Endodermal cell (in vitro differentiated cells): ENCODE measurements at places on chromosomes 5 and 9. TPM values are rescaled to one million over a fixed set of nuclear protein-coding genes. Genes with fewer than 3 reads are reported as not detected.
A peak's percentile ranks its signal among the peaks of the same experiment; 100 is the strongest.

- DNase-seq: peak; percentile 23
These were observed 14.5 kb downstream of the SURF6 start for GRCh38 chr9:133321411-133321935.

DNA sequence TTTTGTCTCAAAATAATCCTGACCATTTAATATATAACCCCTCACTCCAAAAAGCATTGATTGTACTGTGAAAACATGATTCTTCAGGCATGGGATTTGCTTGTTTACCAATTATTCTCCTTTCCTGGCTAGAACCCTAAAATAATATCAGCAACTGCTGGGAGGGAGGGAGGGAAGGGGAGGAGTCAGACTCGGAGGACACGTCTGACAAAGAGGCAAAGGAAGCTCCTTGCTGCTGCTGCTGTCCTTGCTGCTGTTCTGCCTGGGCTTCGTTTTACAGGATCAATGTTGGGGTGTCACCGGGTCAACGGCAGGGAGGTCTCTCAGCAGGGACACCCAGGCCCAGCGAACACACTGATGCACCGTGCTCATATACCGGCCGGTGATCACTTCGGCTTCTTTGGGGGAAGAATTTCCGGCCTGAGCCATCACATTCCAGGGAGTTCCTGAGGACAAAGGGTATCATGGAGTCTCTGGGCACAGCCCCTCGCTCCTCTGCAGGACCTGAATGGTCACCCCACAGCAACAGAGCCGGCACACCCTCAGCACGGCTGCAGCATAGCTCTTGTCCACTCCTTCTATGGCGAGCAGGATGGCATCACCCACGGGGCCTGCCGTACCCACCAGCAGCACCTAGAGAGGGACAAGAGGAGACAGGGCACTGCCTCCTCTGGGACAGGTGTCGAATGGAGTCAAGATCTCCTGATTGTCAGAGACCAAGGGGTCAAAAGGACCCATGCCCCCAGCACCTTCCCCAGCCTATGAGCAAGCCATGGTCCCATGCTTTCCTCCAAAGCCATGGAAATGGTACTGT is 27.9 kb downstream of the MED10 start:
- no peak for DNase-seq

DNA sequence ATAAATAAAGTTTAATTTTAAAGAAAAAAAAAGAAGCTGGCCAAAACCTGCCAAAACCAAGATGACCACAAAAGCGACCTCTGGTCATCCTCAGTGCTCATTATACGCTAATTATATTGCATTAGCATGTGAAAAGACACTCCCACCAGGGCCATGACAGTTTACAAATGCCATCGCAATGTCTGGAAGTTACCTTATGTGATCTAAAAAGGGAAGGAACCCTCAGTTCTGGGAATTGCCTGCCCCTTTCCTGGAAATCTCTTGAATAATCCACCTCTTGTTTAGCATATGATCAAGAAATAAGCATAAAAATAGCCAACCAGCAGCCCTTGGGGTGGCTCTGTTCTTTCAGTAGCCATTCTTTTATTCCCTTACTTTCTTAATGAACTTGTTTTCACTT is 178.3 kb upstream of the MAP1B start:
- DNase-seq: no peak

GRCh38 chr5:22044229-22044628 is 808.9 kb downstream of the CDH12 start:
- no peak for DNase-seq

DNA sequence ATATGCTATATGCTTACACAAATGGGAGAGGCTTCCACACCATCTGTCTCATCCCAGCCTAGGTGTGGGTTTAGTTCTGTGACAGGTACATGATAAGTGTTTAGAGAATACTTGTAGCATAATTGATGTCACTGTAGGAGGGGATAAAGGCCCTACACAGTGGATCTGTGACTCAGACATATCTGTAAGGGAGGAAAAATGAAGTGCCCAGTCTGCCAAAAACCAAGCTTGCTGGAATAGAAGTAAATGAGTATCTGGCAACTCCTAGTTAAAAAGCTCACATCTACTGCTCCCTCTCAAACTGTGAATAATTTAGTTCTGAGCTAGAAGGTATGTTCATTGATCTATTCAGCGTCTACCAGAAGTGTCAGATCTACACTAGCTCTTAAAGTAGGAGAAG is 38.9 kb upstream of the FAM174A start:
- no peak for DNase-seq

GLRA1 gene
- total RNA-seq: not detected in 2 replicates
